Stimulated activated CD4-positive, alpha-beta T cell treated with anti-CD3 and anti-CD28 coated beads, TNF-alpha, amount 100 ng/mL, for 48 hours (primary cell): ENCODE measurements at places on chromosomes 11 and 22.

DNA sequence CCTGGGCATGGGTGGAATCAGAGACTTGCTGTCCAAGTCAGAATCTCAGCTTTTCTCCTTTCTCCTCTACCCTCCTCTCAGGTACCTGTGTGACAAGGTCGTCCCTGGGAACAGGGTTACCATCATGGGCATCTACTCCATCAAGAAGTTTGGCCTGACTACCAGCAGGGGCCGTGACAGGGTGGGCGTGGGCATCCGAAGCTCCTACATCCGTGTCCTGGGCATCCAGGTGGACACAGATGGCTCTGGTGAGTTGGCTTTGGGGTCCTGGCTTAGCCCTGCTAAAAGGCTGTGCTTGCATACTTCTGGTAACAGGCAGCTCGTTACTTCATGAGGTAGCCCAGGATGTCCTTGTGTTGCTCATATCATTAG is 10.7 kb downstream of the MCM5 start:
- DNase-seq = no peak

- no peak for DNase-seq
Observed at GRCh38 chr11:94089341-94089740, 39.3 kb upstream of the PANX1 start.

- no peak for DNase-seq
Observed at GRCh38 chr22:38429499-38430068, 25.4 kb downstream of the KCNJ4 start.

DNA sequence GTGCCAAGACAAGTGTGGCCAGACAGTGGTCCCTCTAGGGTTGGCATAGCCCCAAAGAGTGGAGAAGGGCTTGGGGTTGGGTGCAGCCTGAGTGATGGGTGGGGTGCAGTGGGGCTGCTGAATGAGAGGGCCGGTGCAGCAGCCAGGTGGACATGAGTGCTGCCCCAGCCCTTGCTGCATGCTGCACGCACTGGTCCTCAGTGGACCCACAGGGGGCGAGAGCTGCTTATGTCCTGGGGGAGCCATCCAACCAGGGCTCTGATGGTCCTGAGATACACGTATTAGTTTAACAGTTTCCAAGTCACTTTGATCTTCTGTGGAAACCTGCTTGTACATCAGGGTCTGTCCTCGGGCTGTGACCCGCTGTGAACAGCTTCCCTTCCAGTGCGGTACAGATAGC is 23.9 kb upstream of the ACR start:
- DNase-seq = no peak

DNA sequence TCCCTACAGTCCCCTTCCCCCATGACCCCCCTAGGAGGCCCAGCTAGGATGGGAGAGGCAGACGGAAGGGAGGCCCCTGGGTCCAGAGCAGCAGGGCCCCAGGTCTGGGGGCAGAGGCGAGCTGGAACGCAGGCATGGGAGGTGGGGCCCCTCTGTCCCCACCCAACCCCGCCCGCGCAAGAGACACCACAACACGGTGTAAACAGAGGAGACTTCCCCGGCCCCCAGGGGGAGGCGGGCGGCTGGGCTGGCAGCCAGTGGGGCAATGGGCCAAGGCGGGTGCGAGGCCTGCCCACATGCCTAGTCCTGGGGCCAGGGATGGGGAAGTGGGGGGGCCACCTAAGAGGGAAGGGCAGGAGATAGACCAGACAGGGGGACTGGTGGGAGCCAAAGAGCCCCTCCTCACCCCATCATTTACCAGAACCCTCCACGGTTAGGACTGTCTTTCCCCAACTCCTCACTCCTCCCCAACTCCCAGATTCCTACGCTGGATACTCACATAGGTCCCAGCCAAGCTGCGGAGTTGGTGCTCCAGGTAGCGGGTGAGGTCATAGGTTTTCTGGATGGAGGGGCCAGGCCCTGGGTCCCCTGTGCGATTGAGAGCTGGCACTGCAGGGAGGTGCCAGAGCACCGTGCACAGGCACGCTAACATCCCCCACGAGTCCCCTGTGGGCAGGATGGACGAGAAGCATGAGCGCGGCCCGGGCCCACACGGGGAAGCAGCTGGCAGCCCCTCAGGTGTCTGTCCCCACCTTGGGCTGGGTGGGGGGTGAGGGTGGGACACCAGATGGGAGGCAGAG is 6.2 kb downstream of the CLCF1 start:
- no peak for DNase-seq

DNA sequence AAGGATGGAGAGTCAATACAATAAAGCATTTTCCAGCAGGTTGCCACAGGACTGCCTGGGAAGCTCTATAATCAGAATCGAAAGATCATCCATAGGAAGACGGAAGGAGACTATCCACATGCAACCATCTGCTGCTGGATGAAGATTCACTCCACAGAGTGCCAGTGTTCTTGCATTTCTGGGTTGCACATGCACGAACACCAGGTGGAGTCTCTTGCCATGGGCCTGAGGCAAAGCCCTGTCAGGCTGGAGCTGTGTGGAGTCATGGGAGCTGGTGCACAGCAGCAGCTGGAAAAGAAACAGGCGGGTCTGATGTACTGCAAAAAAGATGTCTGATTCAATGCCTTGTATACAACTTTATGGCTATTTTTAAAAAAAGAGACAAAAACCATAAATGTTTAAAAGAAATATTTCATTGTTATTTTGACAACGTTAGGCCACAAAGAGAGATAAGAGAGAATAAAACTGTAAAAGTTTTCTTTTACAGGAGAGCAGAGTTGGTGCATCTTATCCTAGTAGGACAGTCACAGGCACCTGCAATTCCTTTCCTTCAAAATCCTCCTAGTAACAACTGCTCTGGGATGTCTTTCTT is 12.9 kb upstream of the FAT3 start:
- DNase-seq = no peak

- no peak for DNase-seq
Observed at GRCh38 chr11:115722711-115723110, 218.5 kb upstream of the CADM1 start.

GRCh38 chr11:9943386-9944110 is 279.7 kb downstream of the SWAP70 start:
- no peak for DNase-seq
